ENCODE measurements at places on chromosomes 5 and 9.
A peak's percentile ranks its signal among the peaks of the same experiment; 100 is the strongest.

GRCh38 chr5:149472399-149472798, 78.8 kb downstream of the CSNK1A1 start:
- H3K36me3 ChIP-seq = no peaks in the 10 kb centered on the region
- no peaks in the 10 kb centered on the region for H3K4me1 ChIP-seq
- no peak overlapping the region for H3K4me3 ChIP-seq
- no peak for DNase-seq
- no peak overlapping the region for H3K27ac ChIP-seq
- no peaks in the 10 kb centered on the region for H3K27me3 ChIP-seq

DNA sequence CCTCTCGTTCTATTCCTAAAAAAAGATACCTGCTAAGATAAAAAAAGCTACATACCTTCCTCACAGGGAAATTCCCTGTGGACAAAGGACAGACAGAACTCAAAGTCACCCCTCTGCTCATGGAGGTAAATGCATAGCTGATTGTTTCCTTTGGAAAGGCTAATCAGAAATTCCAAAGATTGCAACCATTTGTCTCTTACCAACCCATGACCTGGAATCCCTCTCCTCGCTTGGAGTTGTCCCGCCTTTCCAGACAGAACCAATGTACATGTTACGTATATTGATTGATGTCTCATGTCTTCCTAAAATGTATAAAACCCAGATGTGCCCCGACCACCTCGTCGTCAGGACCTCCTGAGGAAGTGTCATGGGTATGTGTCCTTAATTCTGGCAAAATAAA, 49.2 kb upstream of the LIFR start:
- DNase-seq = no peak
- no peaks in the 10 kb centered on the region for H3K4me1 ChIP-seq
- H3K27ac ChIP-seq = no peak overlapping the region
- no peaks in the 10 kb centered on the region for H3K27me3 ChIP-seq
- no peak overlapping the region for H3K4me3 ChIP-seq
- H3K36me3 ChIP-seq = no peaks in the 10 kb centered on the region

GRCh38 chr5:159021901-159022556, 77.7 kb downstream of the EBF1 start:
- no peak overlapping the region for H3K4me3 ChIP-seq
- peak; percentile 70 for DNase-seq
- peaks cover 33% of the 10 kb centered on the region for H3K4me1 ChIP-seq
- no peaks in the 10 kb centered on the region for H3K27me3 ChIP-seq
- H3K27ac ChIP-seq = peak overlapping the region; percentile 99

DNA sequence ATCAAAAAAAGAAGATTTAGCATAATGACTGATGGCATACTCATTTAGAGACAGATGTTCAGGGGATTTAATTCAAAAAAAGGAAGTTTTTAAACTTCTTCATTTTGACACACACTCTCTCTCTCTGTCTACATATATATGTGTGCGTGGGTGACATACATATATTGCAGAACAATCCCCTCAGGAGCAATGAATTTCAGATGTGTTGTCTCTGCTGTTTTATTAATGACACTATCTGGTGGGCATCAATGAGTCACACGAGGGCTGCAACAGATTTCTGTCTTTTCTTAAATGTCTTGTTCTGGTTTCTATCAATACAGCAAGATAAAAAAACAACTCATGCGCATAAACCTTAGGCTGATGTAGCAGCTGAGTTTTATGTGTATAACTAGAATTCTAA, 123.5 kb upstream of the SLCO6A1 start:
- peak overlapping the region; percentile 93 for H3K27ac ChIP-seq
- no peaks in the 10 kb centered on the region for H3K36me3 ChIP-seq
- peaks cover 21% of the 10 kb centered on the region for H3K4me1 ChIP-seq
- H3K27me3 ChIP-seq = no peaks in the 10 kb centered on the region
- H3K4me3 ChIP-seq = no peak overlapping the region

DNA sequence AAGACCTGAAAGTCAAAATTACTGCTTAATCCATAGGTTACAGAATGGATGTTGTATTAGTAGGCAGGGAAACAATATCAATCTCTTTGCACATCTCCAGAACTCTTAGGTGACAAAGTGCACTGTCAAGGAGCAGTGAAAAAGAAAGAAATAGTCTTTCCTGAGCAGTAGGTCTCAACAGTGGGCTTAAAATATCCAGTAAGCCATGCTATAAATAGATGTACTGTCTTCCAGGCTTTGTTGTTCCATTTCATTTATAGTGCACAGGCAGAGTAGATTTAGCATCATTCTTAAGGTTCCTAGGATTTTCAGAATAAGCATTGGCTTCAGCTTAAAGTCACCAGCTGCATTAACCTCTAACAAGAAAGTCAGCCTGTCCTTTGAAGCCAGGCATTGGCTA, 50.7 kb downstream of the SSBP2 start:
- H3K36me3 ChIP-seq = peaks cover 22% of the 10 kb centered on the region
- no peaks in the 10 kb centered on the region for H3K4me1 ChIP-seq
- H3K27ac ChIP-seq = no peak overlapping the region
- H3K27me3 ChIP-seq = no peaks in the 10 kb centered on the region
- no peak for DNase-seq

DNA sequence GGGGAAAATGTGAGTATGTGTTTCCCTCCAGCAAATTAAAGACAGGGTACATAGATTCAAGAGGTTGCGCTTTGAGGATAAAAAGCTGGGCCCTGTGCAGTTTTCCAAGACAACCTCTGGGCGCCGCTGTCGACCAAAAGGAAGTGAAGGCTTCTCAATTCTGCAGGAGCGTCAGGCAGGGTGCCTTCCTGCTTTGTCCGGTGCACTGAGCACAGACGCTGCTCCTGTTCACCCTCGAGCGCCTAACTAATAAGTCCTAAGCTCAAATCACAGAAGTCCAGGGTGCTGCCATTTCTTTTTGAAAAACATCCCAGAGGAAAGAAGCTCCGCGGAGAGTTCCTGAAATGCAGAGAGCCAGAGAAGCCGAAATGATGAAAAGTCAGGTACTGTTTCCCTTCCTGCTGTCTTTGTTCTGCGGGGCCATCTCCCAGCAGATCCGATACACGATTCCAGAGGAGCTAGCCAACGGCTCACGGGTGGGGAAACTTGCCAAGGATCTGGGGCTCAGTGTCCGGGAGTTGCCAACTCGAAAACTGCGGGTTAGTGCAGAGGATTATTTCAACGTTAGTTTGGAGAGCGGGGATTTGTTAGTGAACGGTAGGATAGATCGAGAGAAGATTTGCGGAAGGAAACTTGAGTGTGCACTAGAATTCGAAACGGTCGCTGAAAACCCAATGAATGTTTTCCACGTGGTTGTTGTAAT, at the start of gene PCDHGB1:
Gene PCDHGB1, plus strand, starts transcription at position 183 of the 703 bp plus-strand sequence. Its CDS starts 162 bp downstream, at position 345.
- H3K4me3 ChIP-seq = peak within 1 kb of the TSS; percentile 6
- no peak within 1 kb of the TSS for H3K27ac ChIP-seq
- peak; percentile 63 for DNase-seq
- H3K4me1 ChIP-seq = no peaks in the 10 kb centered on the region

GRCh38 chr9:124471761-124472160, 21.5 kb downstream of the ADGRD2 start:
- H3K27me3 ChIP-seq = no peaks in the 10 kb centered on the region
- no peak for DNase-seq
- no peaks in the 10 kb centered on the region for H3K4me1 ChIP-seq

- no peak overlapping the region for H3K4me3 ChIP-seq
- peaks cover 4% of the 10 kb centered on the region for H3K4me1 ChIP-seq
- H3K27ac ChIP-seq = no peak overlapping the region
- H3K27me3 ChIP-seq = no peaks in the 10 kb centered on the region
- H3K36me3 ChIP-seq = no peaks in the 10 kb centered on the region
These were observed 149.6 kb downstream of the DROSHA start for GRCh38 chr5:31382051-31382878.

DNA sequence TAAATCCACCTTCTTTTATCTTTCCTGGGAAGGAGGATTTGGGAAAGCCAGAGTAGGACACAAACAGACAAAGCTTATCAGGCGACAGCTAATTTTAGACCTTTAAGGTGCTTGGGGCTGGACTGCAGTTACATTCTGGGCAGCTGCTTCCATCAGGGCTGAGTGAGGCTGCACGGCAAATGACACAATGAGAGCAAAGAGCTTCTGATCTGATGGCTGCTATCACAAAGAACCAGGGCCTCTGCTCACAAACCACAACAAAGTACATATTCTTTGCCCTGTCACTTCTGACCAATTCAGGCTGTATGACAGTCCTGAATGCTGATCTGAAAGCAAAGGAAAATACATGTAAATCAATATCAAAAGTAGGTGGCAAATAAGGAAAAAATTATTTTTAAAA, 93.1 kb downstream of the MRPS27 start:
- H3K4me3 ChIP-seq = no peak overlapping the region
- H3K27ac ChIP-seq = no peak overlapping the region
- peaks cover 57% of the 10 kb centered on the region for H3K36me3 ChIP-seq
- H3K4me1 ChIP-seq = peaks cover 10% of the 10 kb centered on the region
- DNase-seq = no peak
- no peaks in the 10 kb centered on the region for H3K27me3 ChIP-seq

DNA sequence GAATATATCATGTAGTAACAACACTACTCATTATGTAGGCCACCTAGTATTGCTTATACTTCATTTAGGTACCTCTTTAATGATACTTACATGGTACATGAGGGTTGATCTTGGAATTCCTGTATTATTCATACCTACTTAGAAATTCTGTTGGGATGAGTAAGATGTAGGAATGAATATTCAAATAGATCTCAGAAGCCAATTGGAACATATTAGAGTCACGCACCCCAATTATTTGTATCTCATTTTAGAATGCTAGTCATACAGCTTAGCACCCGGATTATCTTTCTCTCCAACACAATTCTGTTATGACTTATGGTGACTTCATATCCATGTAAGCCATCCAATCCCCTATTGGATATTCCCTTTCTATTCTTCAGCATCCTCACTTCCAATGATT, 106.7 kb upstream of the SH3GL2 start:
- H3K27me3 ChIP-seq = no peaks in the 10 kb centered on the region
- no peak overlapping the region for H3K27ac ChIP-seq
- H3K36me3 ChIP-seq = peaks cover 3% of the 10 kb centered on the region
- no peak for DNase-seq

GRCh38 chr5:124421584-124421983, 324.9 kb downstream of the ZNF608 start:
- H3K27me3 ChIP-seq = no peaks in the 10 kb centered on the region
- H3K4me3 ChIP-seq = no peak overlapping the region
- no peaks in the 10 kb centered on the region for H3K36me3 ChIP-seq
- H3K4me1 ChIP-seq = no peaks in the 10 kb centered on the region
- no peak for DNase-seq
- no peak overlapping the region for H3K27ac ChIP-seq

DNA sequence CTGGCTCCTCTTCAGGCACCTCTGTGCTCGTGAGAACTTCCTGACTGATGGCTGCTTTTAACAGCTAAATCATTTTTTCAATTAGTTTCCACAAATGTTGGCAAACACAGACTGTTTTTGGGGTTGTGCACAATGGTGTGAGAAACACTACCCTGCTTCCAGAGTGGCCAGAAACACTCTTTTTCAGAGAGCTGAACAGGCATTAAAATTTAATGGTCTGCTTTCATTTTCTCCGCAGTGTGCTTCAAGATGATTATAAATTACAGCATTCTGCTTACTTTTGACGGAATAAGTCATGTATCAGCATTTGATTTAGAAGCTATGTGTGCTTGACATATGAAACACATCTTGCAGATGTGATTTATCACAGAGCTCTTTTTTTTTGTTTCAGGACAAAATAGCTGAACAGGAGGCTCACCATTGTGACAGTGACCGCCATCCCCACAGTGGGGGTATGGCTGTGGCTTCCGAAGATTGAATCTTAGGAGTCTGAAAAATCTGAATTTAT, 454.5 kb upstream of the ZNF608 start:
- no peaks in the 10 kb centered on the region for H3K27me3 ChIP-seq
- H3K4me3 ChIP-seq = peak overlapping the region; percentile 37
- H3K4me1 ChIP-seq = peaks cover 11% of the 10 kb centered on the region
- H3K36me3 ChIP-seq = no peaks in the 10 kb centered on the region
- DNase-seq = no peak

DNA sequence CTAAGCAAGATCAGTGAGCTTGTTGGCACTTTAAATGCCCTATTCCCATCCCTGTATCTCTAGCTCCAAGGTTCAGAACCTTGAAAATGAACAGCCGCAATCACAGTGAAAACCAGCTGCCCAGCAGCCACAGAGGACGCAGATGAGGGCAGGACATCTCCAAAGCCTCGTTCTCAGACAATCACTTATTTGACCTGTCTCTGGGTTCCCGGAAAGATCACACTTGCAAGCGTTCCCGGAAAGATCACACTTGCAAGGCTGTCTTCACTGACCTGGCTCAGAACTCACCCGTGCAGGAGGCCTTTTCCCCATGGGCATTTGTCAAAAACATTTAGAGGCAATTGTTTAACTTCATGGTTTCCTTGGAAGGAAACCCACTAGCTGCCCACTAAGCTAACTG, 25.7 kb downstream of the IPPK start:
- H3K4me3 ChIP-seq = no peak overlapping the region
- no peak for DNase-seq
- H3K4me1 ChIP-seq = no peaks in the 10 kb centered on the region
- H3K27ac ChIP-seq = no peak overlapping the region
- H3K36me3 ChIP-seq = peaks cover 49% of the 10 kb centered on the region
- H3K27me3 ChIP-seq = no peaks in the 10 kb centered on the region

- no peak overlapping the region for H3K27ac ChIP-seq
- H3K4me3 ChIP-seq = peak overlapping the region; percentile 48
- peaks cover 45% of the 10 kb centered on the region for H3K27me3 ChIP-seq
- H3K4me1 ChIP-seq = no peaks in the 10 kb centered on the region
- no peaks in the 10 kb centered on the region for H3K36me3 ChIP-seq
- DNase-seq = peak; percentile 98
These were observed 221.8 kb downstream of the MEF2C start for GRCh38 chr5:88660947-88661805.

GRCh38 chr5:176450077-176450476, 1.9 kb downstream of the FAF2 start:
- H3K27me3 ChIP-seq = no peaks in the 10 kb centered on the region
- no peak overlapping the region for H3K27ac ChIP-seq
- peaks cover 3% of the 10 kb centered on the region for H3K4me1 ChIP-seq

DNA sequence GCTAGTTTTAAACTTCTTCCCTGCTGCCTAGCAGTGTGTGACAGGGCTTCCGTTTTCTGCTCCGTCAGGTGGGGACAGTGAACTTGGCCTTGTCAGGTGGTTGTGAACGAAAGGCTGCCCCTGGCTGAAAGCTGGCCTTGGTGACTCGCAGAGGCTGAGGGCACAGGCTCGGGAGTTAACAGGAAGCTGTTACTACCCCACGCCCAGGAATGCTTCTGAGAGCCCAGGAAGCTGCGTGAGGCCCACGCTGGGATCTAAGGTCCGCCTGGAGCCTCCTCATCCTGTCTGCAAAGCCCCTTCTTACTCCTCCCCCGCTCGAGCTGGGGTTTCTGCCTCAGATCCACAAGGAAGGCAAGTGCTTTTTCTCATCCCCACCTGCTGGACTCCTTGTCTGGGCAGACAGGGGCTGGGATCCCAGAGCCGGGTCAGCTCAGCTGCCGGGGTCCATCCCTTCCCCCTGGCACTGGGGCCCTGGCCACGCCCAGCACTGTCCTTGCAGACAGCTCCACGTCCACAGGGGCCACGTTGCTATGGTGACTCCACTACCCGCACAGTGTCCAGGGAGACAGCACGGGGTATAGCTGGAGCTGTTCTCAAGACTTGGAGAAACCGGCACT, 124.7 kb upstream of the TBC1D2 start:
- no peaks in the 10 kb centered on the region for H3K36me3 ChIP-seq
- H3K27ac ChIP-seq = peak overlapping the region; percentile 6
- H3K4me3 ChIP-seq = no peak overlapping the region
- no peaks in the 10 kb centered on the region for H3K27me3 ChIP-seq
- H3K4me1 ChIP-seq = peaks cover 5% of the 10 kb centered on the region
